ENCODE measurements at places on chromosomes 6 and 20.

DNA sequence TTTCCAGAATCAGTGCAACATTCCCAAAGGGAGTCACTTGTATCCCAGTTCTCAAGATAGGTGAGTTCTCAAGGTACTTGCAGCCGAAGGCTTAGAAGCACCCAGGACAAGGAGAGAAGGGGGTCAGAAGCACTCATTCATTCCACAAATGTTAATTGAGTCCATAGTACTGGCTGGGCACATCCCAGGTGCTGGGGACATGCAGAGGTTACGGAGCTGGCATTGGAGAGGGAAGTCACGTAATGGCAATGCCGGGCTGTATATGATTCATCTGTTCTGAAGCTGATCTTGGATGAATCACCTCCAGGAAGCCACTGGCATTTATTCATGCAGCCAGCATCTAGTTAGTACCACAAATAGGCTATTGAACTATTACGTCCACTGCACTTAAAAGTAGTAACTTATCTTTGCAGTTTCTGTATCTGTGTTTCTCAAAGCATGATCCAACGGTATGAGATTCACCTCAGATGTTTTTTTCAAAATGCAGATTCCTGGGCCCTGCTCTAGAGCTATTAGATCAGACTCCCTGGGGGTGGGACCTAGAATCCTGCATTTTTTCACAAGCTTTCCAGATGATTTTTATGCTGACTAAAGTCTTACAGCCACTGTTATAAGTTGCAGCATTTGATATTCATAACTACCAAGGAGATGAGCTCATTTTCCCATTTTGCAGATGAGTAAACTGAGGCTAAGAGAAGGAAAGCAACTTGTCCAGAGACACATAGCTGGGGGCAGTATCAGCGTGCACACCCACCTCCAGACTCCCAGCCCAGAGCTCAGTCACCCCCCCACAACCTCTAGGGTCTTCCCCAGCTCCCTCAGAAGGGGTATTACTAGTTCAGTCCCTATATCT is 44.1 kb upstream of the ID1 start:
- no peak for DNase-seq

- no peak for DNase-seq
Observed at GRCh38 chr6:113122060-113122459, 735.1 kb upstream of the MARCKS start.

DNA sequence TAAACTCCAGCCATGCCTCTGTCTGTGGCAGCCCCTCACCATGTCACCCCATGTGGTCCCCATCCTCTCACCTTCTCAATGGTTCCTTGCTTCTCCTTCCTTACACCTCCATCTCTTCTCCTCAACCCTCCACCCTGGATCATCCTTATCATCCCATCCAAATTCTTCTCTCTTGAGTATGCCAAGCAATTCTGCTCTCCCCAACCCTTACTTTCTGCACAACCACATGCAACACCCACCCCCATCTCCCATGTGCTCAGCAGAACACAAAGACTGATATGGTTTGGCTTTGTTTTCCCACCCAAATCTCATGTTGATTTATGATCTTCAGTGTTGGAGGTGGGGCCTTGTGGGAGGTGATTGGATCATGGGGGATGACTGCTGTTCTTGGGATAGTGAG is 42.5 kb upstream of the RALY start:
- no peak for DNase-seq

- DNase-seq: no peak
Observed at GRCh38 chr6:98929498-98930060, 18.2 kb downstream of the FBXL4 start.

DNA sequence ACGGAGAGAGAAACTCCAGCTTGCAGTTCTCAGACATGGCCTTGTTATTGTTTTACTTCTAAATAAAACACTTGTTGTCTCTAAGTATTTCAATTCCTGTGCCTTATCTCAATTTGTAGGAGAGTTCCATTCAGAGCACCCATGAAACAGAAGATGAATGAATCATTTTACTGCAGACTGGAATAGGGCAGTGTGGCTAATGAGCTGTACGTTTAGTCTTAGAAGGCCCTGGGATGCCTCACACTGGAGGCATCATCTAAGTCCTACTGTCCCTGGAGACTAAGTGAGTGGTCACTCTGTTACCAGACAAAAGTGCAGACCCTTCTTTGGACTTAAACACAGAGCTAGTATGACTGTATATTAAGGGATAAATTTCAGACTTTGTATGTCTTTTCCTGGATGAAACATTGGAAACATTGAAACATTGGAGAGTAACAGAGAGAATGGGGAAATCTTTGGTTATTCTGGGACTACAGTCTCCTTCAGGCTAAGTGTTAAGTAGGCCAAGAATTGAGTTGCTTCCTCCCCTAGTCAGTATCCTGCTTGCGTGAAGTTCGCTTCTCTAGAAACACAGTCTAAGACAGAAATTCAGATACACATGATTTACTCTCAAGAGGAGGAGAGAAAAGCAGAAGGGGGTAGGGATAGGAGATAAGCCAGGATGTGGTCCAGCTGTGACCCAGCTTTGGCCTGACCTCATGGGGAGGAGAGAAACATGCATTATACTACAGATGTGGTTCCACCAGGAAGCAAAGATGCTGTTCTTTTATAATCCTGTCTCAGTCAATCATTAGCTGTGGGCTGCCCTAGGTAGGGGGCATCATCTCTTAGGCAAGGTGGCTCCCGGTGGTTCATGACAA is 167.4 kb upstream of the BMP2 start:
- no peak for DNase-seq

DNA sequence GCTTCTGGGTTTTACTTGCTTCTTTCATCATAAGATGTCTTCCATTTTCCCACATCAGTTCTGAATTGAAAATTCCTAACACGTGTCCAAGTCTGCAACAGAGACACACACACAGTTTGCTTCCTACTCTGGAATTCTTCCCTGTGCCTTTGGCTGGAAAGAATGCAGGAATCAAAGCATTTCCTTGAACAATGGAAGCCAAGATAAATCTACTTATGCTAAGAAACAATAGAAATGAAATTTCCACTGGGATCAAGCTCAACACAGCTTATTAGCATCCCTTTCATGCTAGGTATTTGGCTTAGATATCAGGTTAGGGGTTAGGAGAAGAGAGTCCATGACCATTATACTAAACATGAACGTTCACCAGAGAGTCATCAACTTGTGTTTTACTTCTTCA is 101.1 kb upstream of the SCAF8 start:
- DNase-seq: no peak

GRCh38 chr6:160735523-160735922 is 33.5 kb downstream of the PLG start:
- DNase-seq: no peak

GRCh38 chr6:101351173-101351572 is 42.3 kb upstream of the GRIK2 start:
- no peak for DNase-seq

DNA sequence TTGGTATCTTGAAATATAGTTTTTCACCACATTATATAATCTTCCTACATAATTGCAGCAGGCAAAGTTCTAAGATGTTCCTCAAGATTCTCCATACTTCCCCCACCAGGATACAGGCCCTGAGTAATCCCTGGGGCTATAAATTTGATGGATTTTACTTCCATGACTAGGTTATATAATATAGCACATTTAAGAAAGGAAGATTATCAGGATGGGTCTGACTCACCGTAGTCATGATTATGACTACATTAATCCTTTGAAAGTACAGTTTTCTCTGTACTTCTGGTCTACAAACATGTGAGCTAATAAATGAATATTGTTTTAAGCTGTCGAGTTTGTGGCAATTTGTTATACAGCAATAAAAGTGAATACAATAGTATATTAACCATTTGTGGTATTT is 122.5 kb downstream of the MACROD2 start:
- DNase-seq: no peak

DNA sequence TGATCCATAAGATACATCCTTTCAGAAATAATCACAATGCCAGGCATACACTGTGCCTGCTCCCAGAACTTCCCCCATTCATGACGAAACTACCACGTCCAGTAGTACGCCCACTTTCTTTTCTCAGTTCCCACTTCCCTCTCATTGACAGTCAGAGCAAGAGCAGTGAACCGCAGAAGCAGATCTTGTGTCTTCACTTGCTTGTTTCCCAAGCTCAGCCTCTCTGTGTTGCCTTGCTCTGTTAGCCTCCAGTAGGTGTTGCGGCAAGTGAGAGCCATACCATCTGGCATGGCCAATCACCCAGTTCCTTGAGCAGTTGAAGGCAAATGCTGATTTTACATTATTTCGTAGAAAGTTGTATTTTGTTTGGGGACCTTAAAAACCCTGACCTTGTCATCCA is 11.7 kb downstream of the UST start:
- DNase-seq: no peak

DNA sequence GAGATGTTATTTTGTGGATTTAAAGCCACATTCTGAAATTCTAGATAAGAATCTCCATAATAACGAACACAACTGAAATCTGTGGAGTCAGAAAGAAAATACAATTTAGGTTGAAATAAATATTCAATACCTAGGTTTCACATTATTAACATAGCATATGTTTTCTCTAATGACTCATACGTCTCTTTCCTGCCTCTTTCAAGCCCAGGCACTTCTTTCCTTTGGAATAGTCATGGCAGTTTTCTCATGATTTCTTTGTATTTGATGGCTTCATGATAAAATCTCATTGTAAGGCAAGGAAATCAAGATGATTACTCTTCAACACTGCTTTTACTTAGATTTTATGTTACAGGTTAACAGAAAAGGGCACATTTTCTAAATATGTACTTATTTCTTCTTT is 803.7 kb downstream of the PHF3 start:
- no peak for DNase-seq

DNA sequence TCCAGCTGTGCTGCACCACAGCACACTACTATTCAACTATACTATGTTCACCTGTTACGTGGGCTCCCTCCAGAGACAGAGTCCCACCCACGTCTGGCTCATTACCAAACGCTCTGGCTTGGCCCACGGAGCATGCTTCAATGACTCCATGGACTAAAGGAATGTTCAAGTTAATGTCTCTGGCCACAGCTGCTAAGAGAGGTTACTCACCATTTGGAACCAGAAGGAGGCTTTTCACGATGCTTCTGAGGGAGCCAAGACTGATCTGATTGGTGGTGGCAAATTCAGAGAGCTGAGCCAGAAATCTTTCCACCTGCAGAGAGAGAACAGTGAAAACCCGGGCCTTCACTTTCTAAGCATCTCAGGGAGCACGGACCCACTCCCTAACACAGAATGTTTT is 15.6 kb downstream of the COMMD7 start:
- no peak for DNase-seq
